ENCODE measurements at places on chromosomes 3 and 15. TPM values are rescaled to one million over a fixed set of nuclear protein-coding genes. Genes with fewer than 3 reads are reported as not detected.

AQR gene
- total RNA-seq = 15.6 TPM

SLC9C1 gene
- total RNA-seq = not detected

LXN gene
- 1.8 TPM for total RNA-seq

RPL14 gene
- total RNA-seq = 163 TPM
